CD4-positive, alpha-beta T cell treated with Interleukin-10 for 1 hour (primary cell): ENCODE measurements at places on chromosomes 2 and 18.

GRCh38 chr18:21632393-21632792 lies 20.3 kb downstream of the SNRPD1 start:
- no peak for DNase-seq

DNA sequence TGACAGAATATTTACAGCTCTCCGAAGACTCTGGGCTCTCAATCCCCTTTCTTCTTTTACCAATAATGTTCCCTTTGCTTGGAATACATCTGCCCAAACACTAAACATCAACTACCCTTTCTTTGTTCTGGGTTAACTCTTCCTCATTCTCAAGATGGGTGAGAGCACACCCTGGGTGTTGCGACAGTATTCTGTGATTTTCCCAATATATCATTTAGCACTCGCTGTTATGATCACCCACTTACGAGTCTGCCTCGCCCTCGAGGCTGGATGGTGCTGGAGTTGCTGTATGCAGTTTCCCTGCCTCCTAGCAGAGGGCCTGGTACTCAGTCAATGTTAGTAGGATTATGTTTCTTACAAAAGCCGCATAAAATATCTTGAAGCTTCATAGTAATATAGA lies 93.2 kb downstream of the SOCS6 start:
- no peak for DNase-seq

GRCh38 chr2:100998235-100998573 lies 3.9 kb upstream of the RPL31 start:
- no peak for DNase-seq

DNA sequence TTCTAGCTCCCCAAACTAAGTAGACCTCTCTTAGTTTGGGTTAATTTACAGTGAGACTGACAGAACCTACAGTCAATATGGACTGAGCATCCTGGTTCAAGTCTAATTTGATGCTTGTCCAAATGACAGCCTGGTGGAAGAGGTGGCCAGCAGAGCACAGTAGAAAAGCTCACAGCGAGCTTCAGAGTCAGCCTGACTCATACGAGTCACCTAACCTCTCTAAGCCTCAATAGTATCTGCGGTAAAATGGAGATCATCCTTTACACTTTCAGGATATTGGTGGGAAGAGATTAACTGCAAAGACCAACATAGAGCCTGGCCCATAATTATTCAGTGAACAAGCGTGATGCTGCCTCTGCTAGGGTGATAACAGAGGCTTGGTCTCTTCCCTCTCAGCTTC lies 54.5 kb downstream of the DOCK10 start:
- no peak for DNase-seq

DNA sequence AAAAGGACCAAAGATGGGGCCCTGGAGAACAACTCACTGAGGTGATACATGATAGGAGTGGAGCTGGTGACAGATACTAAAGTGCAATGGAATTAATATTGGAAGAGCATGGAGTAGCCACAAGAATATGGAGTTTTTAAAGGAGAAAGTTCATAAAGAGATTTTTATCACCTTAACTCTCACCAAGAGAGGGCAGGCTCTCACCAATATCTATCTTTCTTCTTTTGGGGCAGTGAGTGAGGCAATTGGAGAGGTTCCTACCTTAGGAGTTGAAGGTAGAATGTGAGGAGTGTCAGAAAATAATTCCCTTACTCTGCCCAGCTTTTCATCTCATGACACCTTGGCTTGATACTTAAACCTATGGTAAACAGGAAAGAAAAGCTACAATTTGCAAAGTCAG lies 233.7 kb upstream of the CWC22 start:
- no peak for DNase-seq

DNA sequence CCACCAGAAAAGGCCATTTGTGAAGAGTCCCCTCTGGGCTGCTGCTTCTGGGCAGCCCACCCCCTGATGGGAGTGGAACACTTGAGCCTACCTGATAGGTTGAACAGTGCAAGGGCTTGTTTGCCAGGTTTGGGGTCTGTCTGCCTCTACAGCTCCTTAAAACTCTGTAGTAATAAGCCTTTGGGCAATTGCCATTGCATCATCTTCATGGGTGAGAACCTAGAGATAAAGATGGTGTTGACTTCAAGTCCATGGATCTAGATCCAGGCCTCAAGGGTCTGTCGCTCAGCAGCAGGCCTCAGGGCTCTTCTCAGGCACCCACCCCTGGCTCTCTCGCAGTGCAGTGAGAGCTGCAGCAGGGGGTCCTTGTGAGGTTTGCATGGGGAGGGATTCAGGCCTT lies 47.1 kb upstream of the MCFD2 start:
- DNase-seq = no peak

- no peak for DNase-seq
These were observed 94.4 kb downstream of the SGPP2 start for GRCh38 chr2:222518570-222519381.

GRCh38 chr2:85936421-85937068 lies 47.8 kb upstream of the ST3GAL5 start:
- no peak for DNase-seq

GRCh38 chr2:178404368-178404767 lies 46.6 kb downstream of the PRKRA start:
- no peak for DNase-seq

DNA sequence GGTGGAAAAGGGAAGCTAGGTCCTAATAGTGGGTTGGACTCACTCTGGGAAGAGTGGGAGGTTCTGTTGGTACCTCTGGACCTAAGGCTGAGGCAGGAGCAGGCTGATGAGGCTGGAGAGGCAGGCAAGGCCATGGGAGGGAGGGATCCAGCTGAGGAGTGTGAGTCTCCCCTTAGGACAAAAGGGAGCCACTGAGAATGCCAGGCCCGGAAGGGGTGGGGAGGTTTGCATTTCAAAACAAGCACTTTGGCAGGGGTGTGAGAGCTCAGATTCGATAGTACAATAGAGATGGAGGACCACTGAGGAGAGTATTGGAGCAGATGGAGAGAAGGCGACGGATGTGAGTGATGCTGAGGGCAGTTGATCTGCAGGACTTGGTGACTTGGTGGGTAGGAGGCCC lies 132.1 kb upstream of the CAPN13 start:
- no peak for DNase-seq

- no peak for DNase-seq
These were observed 42.7 kb downstream of the CYP26B1 start for GRCh38 chr2:72104821-72105588.

- DNase-seq = no peak
These were observed 33.1 kb downstream of the RAMP1 start for GRCh38 chr2:237892478-237892877.

GRCh38 chr2:213221957-213222356 lies 62.3 kb upstream of the SPAG16 start:
- no peak for DNase-seq

- no peak for DNase-seq
These were observed 186.8 kb upstream of the FBXO11 start for GRCh38 chr2:48092846-48093803.

DNA sequence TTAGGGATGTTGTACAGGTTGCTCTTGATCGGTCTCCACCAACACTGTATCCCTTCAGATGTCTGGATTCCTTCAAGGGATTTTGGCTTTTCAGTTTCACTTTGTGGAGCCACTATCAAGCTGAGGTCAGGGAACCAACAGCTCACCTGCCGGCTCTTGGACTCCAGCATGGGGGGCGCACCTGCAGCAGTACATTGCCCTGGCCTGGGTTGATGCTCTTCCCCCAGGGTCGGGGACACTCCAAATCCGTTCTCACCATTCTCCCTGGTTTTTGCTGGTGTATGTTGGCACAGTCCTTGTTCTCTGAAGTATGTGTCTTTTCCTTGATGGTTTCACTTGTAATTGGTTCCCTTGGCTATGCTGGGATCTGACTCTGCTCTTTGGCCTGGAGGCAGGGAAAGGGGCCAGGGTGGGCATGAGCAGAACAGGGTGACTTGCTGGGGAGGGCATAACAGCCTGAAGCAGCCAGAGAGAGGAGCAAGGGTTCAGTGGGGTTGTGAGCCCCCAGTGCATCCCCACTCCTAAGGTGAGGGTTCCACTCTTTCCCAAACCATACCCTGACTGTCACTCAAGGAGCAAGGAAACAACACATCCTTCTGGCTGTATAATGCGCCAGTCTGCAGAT lies 5.1 kb downstream of the ARHGEF4 start:
- no peak for DNase-seq

DNA sequence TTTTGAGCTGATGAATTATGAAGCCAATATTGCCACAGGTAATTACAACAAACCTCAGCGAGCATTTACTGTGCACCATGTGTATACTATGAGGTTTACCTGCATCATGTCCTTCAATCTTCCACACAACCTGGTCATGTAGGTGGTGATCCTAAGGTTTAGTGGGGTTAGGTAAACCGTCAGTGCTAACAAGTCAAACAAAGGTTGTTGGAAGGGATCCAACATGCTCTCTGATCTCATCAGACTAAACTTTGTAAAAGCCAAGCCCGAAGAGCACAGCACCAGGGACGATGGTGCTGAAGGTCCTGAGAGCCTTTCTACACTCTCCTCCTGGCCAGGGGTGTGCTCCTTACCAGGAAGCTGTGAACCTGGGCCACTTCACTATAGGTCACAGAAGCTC lies 29.4 kb downstream of the SH3YL1 start:
- DNase-seq = no peak

- no peak for DNase-seq
These were observed 50.5 kb downstream of the SLC4A5 start for GRCh38 chr2:74292751-74293150.

GRCh38 chr2:101195871-101196661 lies 44.9 kb upstream of the TBC1D8 start:
- no peak for DNase-seq

DNA sequence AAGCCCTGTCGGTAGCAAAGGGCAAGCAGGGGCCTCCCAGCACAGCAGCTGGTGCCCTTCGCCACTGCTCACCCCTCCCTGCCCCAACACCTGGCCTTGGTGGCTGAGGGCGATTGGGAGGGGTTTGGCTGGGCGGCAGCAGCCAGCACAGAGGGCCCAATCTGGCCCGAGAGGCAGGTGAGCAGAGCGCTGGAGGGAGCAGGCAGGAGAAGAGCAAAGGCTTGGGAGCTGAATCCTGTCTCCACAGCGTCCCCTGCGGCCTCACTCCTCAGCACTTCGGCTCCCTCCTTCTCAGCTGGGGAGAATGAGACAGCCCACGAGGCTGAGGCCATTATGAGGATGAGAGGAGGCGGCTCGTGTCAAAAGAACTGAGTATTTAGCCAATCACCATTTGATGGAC lies 74.9 kb upstream of the TAF1B start:
- DNase-seq = no peak

- DNase-seq = no peak
These were observed 209.1 kb downstream of the TFCP2L1 start for GRCh38 chr2:121075641-121076497.

DNA sequence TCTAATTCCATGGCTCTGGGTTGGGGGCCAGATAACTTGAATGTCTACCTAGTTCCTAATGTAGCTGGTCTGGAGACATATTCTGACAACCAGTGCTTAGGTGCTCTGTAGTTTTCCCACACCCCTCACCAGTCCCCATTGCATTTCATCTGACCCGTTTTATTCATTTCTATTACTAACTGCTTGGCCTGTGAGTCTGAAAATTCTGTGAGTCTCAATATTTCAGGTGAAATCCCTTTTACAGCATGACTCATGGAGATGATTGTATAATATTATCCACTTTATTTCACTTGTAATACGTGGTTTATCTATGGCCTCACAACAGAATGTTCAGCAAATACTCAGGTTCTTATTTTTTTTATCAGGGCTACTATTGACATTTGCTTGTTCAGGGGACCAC lies 103.7 kb upstream of the UGP2 start:
- no peak for DNase-seq

GRCh38 chr18:29003194-29003593 lies 826.3 kb upstream of the CDH2 start:
- DNase-seq = no peak

- DNase-seq = no peak
These were observed 291.2 kb downstream of the ALPK2 start for GRCh38 chr18:58337686-58338085.

- no peak for DNase-seq
These were observed 85.8 kb downstream of the PLEKHM3 start for GRCh38 chr2:207939342-207940108.

- DNase-seq = no peak
These were observed 263.9 kb downstream of the FIGN start for GRCh38 chr2:163471947-163472346.

GRCh38 chr2:113240150-113240914 lies 38.4 kb downstream of the PAX8 start:
- no peak for DNase-seq

GRCh38 chr2:45167920-45168629 lies 158.8 kb upstream of the SIX2 start:
- no peak for DNase-seq

- DNase-seq = no peak
These were observed 347.6 kb upstream of the RAB12 start for GRCh38 chr18:8261651-8262091.

- no peak for DNase-seq
These were observed 48.0 kb downstream of the PID1 start for GRCh38 chr2:229223107-229223506.

DNA sequence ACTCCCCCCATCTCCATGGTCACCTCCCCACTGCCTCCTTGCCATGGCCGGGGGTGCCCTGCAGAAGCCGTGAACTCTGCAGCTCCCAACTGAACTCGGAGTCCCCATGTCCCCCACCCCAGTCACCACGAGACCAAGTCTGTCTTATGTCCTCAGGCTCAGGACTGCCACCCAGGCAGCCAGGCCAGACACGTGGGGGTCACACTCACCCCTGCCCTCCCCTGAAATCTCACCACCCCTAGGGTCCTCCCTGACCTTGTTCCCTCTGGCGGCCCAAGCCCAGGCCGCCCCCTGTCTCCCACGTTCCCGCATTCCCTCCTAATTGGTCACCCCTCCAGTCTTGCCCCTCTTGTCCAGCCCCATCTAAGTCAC lies 11.0 kb downstream of the AQP12A start:
- no peak for DNase-seq

GRCh38 chr2:33134086-33134771 lies 187.5 kb downstream of the LTBP1 start:
- no peak for DNase-seq

GRCh38 chr2:177273408-177273807 lies 8.9 kb upstream of the NFE2L2 start:
- no peak for DNase-seq

DNA sequence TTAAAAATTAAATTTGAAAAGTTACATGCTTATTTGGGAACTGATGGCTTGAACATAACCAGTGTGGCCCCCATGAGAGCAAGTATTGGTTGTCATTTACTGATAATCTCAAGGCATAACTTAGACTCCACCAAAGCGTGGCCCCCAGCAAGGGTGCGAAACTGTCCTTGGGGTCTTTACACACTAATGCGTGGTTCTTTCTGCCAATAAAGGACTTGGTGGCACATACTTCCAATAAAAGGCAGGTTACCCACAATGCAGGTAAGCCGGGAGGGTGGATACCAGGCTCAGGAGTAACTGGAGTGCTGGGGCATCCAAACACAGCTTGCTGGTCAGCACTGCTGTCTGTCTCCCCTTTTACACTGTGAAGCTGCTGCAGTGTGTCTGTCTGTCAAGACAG lies 278.2 kb upstream of the NCKAP5 start:
- no peak for DNase-seq

- DNase-seq = no peak
These were observed 33.1 kb downstream of the NGEF start for GRCh38 chr2:232979871-232980461.

- no peak for DNase-seq
These were observed 26.6 kb downstream of the PTRHD1 start for GRCh38 chr2:24766609-24767008.

GRCh38 chr2:134460583-134460998 lies 206.7 kb downstream of the MGAT5 start:
- peak; percentile 36 for DNase-seq
